Breast epithelium (tissue), 4 donors: ENCODE measurements at places on chromosomes 2 and 18.

DNA sequence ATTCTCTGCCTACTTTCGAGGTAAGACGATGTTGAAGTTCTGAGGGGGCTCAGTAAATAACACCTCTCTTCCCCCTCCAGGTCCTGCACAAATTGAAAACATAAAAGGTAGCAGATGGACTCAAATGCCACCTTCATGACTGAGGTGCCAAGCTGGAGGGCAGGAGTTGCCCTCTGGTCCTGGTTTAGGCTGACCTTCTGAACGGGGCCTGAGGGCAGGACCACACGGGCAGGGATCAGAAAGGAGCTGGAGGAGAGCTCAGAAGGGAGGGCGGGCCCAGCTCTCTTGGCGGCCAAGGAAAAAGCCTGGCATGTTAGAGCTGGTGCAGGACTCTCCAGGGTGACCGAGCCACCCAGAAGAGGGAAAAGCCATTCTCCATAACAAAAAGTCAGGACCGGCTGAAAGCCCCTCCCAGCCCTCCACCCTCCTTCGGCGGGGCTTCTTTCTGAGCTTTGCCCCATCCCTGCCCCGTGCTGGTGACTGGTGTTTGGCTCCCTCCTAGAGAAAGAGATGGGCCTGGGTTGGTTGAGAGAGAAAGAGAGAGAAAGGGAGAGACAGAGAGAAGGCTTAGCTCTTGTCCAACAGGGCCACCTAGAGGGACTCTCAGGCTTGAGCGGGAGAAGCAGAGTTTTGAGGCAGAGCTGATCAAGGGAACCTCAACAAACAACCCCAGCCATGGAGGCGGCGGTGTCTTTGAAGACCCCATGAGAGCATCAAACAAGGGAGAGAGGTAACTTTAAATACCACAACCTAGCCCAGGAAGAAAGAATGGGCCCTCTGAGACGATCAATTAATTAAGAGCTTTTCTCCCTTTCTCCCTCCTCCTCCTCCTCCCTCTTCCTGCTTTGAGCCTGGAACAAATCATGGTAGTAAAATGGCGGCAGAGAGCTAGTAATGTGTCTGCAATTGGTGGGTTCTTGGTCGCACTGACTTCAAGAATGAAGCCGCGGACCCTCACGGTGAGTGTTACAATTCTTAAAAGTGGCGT is 50.8 kb downstream of the WIPF1 start:
- DNase-seq = no peak

- DNase-seq = no peak
Observed at GRCh38 chr2:160282063-160282580, 82.0 kb upstream of the ITGB6 start.

- no peak for DNase-seq
Observed at GRCh38 chr2:180790891-180791290, 189.5 kb upstream of the UBE2E3 start.

DNA sequence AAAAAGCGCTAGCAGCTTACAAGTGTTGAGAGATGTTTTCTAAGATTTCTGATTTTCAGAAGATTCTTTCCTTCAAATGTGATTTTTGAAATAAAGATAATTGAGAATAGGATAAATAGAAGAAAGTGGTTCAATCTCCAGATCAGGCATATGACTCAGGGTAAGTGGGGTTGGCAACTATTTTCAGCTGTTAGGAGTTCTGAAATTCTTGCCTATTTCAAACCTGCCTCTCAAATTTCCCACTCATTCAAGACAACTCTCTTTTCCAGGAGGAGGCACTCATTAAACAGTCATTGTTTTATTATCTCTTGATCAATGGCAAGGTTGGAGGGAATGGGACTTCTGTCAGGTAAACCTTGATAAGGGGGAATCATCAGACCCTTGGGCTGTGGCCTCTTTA is 138.9 kb downstream of the HNMT start:
- DNase-seq = no peak

GRCh38 chr2:25164561-25164960 is 3.8 kb downstream of the POMC start:
- no peak for DNase-seq

- no peak for DNase-seq
Observed at GRCh38 chr2:65554765-65555591, 122.6 kb upstream of the SPRED2 start.

DNA sequence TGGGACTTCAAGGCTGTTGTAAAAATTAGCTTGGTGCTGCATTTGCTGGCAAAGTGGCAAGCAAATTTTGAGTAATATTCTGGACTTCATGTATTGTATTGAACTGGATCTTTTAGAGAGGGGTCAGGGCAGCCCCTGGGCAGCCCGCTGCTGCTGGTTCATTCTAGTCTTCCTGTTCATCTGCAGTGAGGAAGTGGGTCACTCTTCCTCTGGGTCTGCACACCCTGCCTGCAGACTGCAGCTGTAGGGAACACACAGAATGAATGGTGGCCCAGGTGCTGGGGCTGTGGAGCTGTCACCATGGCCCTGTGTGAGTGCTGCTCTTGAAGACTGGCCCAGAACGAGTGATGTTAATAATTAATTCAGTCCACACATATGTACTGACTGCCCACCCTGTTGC is 9.4 kb downstream of the SH3RF3 start:
- no peak for DNase-seq

DNA sequence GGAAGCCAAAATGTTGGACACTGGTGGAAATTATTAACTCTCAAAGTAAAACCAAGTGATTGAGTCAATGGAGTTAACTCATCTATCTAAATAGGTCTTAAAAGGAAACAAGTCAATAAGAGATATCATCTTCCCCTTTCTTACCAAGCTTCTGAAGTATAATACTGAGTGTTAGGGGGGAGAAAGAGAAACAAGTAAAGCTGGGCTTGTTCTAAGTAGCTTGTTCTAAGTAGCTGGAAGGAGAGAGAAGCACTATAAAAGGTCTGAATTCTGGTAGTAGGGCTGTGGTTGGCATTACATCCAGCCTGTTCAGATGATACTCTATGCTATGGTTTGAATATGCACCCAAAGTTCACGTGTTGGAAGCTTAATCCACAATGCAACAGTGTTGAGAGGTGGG is 26.8 kb downstream of the YES1 start:
- DNase-seq = no peak

DNA sequence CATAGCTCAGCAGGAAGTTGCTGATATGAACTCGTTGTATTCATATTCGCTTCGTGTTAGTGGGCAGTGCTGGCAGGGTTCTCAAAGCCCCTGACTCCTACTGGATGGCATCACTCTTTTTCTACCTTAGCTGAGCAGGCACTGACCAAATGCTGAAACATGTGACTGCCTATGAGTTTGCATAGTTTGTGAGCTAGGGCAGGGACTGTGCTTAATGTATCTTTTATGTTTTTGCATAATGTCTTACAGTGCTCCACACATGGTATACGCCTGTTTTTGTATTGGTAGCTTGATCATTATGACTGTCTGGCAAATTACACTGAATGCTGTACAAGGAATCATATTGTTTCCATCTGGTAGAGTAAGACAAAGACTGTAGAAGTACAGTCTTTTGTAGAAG is 305.3 kb downstream of the PARD3B start:
- DNase-seq = no peak

DNA sequence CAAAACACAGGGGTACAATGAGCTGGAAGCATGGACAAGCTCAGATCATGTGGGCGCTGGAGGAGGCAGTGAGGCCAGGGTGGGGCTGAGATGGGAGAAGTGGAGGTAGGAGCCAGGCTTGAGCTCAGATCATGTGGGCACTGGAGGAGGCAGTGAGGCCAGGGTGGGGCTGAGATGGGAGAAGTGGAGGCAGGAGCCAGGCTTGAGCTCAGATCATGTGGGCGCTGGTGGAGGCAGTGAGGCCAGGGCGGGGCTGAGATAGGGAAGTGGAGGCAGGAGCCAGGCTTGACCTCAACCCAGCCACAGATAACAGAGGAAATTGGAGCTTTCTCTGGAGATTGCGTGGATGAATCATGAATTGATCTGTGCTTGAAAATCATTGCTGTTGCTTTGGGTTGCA is 48.3 kb upstream of the TMEM18 start:
- no peak for DNase-seq

DNA sequence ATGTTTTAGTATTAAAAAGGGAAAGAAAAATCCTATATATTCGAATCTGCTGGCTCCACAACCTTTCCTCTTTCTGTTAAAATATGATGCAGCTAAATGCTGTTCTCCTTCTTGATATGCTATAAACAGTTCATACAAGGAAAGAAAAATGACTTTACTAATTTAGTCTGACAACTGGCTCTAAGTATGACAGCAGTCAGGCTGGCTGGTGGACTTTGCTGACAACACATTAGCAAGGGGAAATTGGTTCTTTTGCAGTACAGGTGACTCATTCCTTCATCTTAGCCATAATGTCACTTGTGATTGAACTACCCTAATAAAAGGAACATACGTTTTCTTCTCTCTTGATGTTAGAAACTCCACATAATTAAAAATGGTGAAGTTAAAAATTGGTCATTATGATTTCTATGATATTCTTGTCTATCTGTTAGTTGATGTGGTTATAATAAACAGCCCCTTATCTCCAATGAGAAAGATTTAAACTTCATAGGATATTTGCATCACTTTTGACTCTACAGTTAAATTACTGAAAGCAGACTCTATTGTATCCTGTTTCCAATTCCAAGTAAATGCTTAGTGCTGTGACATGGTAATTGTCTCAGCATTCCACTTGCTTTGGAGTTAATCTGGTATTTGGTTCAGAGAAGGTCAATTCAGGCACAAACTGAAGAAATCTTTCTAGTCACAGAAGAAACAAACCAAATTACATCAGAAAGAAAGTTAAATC is 315.3 kb upstream of the GULP1 start:
- no peak for DNase-seq

GRCh38 chr2:109448946-109449788 is 164.6 kb downstream of the SEPTIN10 start:
- DNase-seq = peak; percentile 82

DNA sequence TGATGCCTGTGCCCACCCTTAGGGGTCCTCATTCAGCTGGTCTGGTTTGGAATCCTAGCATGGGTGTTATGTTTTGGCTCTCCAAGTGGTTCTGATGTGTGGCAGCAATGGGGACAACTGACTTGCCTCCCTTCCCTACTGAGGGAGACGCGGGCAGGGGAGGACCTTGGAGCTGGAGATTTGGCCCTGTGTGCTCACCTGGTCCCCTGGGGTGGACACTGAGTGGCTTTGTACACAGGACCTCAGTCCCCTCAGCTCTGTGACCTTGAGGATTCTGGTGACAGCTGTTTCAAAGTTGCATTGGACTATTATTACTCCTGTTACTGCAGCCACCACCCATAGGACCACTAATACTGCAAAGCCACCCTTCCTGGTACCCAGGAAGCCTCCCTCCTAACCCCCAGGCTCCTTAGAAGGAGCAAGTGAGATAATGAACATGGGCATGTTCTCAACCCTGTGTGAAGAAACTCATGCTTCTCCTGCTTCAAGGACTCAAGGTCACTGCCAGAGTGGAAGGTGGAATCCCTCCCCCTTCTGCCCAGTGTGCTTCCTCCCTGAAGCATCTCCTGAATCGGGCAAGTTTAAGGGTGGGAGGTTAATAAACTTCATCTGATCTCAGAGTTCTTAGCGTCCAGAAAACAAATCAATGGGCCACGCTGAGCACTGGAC is 26.5 kb downstream of the TMEM182 start:
- no peak for DNase-seq
